BJ (cell line): ENCODE measurements at places on chromosomes 3 and 15.

DNA sequence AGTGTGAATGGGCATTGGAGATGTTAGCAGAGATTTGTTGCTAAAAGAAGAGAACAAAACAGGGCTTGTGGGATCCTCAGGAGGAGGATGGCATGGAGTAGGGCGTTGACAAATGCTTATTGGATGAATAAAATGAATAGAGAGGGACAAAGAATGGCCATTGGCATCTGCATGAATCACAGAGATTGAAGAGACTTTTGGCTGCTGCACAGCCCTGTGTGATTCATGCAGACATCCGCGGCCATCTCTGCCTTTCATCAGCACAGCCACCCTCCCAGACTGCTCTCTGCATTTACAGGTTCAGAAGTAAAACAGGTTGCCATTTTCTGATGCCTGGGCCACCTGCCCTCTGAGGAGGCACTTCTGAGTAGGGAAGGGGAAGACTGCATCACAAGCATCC, 397.9 kb downstream of the EPHB1 start:
- no peak for DNase-seq

GRCh38 chr3:149251186-149251585, 29.6 kb upstream of the CP start:
- no peak for DNase-seq

GRCh38 chr3:115040673-115041286, 106.3 kb downstream of the ZBTB20 start:
- DNase-seq, result no peak

DNA sequence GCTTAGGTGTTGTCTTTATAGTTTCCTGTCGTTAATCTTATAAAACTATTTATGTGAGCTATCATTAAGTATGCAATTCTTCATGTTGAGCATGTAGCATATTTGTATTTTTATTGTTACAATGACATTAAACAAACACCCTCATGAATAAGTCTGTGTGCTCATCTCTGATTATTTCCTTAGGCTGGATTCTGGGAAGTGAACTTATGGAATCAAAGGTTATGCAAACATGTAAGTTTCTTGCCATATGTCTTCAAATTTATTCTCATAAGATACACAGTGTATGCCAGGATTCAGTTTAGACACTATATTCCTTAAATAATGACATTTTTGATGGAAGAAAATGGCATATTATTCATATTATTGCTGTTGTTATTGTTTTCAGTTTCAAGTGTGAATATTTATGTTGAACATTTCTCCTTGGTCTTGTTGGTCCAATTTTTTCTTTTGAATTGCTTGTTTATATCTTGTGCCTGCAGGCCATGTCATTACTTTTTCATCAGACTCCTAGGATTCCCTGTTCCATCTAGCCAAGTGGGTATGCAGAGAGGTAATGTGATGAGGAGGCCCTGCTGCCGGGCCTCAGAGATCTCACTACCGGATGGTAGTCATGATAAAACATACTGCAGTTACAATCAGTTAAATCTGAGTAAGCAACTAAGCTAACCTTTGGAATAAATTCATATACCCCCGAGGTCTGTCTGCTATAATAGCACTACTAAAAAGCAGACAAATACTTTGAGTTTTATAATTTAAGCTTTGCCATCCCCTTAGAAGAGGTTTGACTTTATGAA, 684.3 kb upstream of the SGO1 start:
- no peak for DNase-seq

DNA sequence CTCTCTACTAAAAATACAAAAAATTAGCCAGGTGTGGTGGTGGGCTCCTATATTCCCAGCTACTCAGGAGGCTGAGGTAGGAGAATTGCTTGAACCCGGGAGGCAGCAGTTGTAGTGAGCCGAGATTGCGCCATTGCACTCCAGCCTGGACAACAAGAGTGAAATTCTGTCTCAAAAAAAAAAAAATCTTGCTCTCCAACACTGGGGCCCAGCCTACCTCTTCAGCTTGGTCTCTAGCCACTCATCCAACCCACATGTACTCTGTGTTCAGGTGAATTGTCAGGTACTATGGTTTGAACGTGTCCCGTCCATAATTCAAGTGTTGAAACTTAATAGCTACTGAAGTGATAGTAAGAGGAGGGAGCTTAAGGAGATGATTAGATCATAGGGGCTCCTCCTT, 22.4 kb upstream of the RAB7A start:
- no peak for DNase-seq

- no peak for DNase-seq
These were observed 97.1 kb upstream of the SLC6A6 start for GRCh38 chr3:14305324-14305723.

DNA sequence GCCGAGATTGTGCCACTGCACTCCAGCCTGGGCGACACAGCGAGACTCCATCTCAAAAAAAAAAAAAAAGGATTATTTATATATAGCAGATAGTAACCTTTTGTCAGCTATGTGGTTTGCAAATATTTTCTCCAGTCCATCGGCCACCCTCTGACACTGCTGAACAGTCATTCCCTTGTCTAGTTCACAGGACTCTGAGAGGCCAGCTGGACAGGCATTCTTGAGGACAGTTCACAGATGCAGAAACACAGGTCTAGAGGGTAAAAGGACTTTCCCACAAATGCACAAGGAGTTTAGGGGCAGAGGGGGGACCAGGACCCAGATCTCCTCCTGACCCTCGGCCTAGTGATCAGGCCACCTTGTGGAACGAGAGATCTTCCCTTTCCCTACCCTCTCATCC, 7.5 kb upstream of the TMEM40 start:
- DNase-seq, result no peak

- DNase-seq, result no peak
These were observed 428.8 kb downstream of the PYDC2 start for GRCh38 chr3:191889756-191890155.

DNA sequence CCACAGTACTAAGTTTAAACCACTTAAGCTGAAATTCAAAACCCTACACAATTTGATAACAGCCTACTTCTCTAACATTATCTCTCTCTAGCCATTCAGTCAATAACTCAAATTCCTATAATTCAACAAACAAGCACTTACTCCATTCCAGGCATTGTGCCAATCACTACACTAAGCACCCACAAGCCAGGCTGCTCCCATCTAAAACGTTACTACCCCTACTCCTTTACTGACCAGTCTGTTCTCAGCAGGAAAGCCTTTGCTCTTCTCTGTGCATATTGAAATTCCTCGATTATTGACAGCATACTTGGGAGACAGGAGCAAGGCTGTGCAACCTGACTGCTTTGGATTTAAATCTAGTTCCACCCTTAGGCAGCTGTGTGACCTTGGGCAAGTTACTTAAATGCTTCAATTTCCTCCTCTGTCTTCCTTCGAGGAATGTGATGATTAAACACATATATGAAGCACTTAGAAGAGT, 177.2 kb upstream of the THBS1 start:
- DNase-seq, result no peak

GRCh38 chr15:68791431-68792283, 29.0 kb downstream of the ANP32A start:
- DNase-seq, result no peak

GRCh38 chr15:63950911-63951481, 95.3 kb downstream of the DAPK2 start:
- DNase-seq, result peak; percentile 89

DNA sequence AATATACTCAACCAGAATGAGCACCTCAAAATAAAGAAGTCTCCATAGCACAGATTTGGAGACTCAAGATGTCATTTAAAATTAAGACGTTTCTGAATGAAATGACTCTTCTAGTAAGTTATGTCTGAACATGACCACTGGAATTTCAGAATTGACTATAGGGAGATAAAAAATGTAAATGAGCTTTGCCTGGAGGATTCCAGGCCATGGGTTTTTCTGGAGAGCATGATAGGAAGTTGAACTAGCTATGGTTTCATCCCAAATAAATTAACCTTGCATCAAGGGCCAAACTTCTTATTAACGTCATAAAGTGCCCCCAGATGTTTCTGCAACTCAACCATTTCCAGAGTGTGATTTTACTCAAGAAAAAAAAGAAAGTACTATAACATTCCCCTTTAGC, 222.6 kb upstream of the NR2F2 start:
- no peak for DNase-seq

DNA sequence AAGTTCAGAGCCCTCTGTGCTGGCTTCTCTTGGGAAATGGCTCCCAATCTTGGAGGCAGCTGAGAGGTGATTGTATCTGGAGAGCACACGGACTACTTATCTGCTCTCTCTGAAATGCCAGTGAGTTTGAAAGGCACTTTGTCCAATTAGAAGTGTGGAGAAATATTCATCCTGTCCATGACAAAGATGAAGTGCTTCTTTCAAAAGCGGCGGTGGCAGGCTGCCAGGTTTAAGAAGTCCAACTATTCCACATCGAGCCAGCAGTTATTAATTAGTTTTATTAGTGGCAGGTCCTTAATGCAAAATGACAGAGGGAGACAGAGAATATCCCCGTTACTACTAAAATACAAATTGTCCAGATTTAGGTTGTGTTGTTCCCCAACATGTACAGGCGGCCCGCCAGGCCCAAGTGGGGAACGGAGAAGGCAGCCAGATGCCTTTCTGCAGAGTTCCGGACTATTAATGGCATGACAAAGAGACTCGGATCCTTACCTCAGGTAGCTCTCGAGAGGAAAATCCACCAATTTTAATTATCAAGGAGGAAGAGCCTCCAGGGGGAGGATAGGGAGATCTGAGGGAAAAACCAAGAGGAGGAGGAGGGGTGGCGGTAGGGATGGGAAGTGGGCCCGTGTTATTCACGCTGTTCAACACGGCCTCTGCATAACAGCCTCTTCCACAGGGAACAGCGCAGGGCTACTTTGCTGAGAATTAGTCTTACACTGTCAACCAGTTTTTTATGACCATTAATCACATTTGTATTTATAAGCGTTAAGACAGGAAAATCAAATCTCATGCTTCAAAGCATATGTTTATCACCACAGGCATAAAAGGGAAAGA, 42.0 kb downstream of the RORA start:
- DNase-seq, result no peak

- no peak for DNase-seq
These were observed 194.6 kb upstream of the TPM1 start for GRCh38 chr15:62847900-62848489.
